Activated T-helper 2 cell treated with anti-CD3 and anti-CD28 coated beads, Interferon-gamma antibody, Interleukin-2, Interleukin-4, amounts not matched to agents 10 μg/mL and 5 μg/mL and 100 μg/mL, durations not matched to agents 14 hours and 24 hours and 36 hours (primary cell): ENCODE measurements at places on chromosomes 4 and X.

DNA sequence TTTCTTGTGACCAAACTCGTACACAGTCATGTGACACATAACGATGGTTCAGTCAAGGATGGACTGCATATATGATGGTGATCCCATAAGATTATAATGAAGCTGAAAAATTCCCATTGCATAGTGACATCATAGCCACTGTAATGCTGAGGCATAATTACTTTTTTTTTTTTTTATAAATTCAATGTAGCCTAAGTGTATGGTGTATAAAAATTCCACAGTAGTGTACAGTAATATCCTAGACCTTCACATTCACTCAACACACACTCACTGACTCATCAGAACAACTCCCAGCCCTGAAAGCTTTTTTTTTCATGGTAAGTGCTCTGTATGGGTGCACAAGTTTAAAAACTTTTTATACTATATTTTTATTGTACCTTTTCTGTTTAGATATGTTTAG, 105.0 kb downstream of the AREG start:
- DNase-seq: no peak

DNA sequence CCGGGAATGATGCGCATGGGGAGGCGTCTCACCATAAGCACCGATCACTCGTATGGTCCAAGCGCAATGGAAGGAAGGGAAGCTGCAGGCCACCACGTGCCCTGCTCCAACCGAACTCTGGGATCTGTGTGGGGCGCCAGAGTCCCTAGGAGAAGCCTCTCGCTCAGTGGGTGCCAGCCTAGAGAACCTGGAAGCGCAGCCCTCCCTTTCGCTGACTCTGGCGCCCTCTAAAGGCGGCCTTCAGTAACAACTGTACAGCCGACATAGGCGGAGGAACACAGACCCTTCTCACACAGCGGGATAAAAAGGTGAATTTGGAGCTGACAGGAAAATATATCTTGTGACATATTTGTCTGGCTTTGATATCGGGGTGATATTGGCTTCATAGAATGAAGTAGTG, 76.0 kb downstream of the INTS6L start:
- DNase-seq: peak; percentile 14

GRCh38 chr4:99324361-99324760, 3.2 kb upstream of the ADH1B start:
- DNase-seq: no peak

DNA sequence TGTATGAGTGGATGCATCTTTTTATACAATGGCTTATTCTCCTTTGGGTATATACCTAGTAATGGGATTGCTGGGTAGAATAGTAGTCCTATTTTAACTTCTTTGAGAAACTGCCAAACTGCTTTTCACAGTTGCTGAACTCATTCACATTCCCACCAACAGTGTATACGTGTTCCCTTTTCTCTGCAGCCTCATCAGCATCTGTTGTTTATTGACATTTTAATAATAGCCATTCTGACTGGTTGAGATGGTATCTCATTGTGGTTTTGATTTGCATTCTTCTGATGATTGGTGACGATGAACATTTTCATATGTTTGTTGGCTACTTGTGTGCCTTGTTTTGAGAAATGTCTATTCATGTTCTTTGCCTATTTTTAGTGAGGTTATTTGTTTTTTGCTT, 687.0 kb upstream of the EPHA5 start:
- DNase-seq: no peak

DNA sequence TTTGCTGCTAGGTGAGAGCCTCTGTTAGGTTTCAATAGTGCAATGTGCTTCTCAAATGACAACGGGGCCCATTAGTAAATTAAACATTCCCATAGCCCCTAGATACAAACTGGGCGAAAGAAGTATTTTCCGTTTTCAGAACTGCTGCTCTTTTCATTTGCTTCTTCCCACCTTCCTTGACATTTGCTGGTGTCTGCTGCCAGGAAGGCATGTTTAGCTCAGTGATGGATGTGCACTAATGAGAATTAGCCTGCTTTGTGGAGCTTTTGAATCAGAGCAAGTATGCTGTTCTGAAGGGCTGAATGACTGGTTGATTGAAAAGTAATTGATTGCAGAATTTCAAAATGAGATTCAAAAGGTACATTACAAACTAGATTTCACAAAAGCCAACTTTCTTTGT, 57.0 kb downstream of the SHROOM3 start:
- DNase-seq: no peak

- DNase-seq: no peak
These were observed 3.1 kb downstream of the LEF1 start for GRCh38 chr4:108165586-108165985.
